ENCODE measurements at places on chromosomes 5 and 9.

- DNase-seq = no peak
These were observed 127.0 kb upstream of the CACNA1B start for GRCh38 chr9:137750566-137750965.

- no peak for DNase-seq
These were observed 74.8 kb upstream of the TGFBR1 start for GRCh38 chr9:99030092-99030511.

DNA sequence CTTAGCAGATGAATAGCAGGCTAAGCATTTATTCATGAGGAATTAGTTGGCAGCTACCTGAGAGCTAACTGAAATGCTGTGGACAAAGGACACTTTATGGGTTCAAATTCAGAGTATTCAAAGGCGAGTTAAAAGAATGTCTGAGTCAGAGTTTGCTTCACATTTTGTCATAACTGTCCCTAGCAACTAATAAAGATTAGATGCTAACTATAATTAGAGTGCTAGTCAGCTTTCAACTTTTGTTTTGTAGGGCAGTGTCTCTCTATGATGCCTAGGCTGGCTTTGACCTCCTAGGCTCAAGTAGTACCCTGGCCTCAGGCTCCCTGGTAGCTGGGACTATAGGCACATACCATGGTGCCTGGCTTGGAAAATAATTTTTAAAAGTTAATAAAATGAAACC is 4.6 kb downstream of the SMC5 start:
- DNase-seq = no peak

- no peak for DNase-seq
These were observed 145.6 kb upstream of the POC5 start for GRCh38 chr5:75862872-75863271.

- no peak for DNase-seq
These were observed 26.9 kb downstream of the FNIP1 start for GRCh38 chr5:131769961-131770360.

DNA sequence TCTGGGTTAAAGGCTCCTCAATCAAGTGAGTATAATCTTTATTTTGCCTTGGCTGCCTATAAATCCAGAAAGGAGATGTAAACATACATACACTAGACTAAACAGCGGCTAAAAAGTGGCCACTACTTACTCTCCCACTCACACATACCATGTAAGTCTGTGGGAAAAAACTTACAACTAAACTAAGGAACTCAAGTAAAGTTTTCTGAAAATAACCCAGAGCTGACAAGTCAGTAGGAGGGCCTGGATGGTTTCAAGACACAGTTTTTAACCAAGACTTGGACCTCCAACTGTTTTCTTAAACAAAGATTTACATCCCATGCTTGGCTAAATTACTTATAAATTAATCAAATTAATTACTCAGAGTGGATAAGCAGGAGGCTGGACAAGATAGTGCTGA is 64.5 kb downstream of the CEP120 start:
- DNase-seq = no peak

- no peak for DNase-seq
These were observed 1.4 kb downstream of the IQGAP2 start for GRCh38 chr5:76404223-76405211.

DNA sequence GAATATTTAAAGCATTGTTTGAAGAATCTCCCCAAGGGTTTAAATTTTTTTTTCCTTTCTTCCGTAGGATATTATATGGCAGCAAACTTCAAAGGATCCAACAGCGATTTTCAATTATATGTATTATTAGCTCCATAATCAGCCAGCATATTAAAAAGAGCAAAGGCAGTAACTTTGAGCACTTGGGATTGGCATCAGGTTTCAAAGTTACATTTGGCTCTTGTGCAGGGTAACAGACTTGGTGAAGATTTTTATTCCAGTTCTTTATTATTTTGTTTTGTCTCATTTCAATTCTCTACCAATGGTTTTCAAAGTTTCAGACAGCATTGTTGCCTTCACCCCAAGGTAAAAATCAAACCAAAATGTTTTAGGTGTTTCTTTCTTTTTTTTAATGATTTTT is 116.7 kb upstream of the ZNF366 start:
- no peak for DNase-seq

DNA sequence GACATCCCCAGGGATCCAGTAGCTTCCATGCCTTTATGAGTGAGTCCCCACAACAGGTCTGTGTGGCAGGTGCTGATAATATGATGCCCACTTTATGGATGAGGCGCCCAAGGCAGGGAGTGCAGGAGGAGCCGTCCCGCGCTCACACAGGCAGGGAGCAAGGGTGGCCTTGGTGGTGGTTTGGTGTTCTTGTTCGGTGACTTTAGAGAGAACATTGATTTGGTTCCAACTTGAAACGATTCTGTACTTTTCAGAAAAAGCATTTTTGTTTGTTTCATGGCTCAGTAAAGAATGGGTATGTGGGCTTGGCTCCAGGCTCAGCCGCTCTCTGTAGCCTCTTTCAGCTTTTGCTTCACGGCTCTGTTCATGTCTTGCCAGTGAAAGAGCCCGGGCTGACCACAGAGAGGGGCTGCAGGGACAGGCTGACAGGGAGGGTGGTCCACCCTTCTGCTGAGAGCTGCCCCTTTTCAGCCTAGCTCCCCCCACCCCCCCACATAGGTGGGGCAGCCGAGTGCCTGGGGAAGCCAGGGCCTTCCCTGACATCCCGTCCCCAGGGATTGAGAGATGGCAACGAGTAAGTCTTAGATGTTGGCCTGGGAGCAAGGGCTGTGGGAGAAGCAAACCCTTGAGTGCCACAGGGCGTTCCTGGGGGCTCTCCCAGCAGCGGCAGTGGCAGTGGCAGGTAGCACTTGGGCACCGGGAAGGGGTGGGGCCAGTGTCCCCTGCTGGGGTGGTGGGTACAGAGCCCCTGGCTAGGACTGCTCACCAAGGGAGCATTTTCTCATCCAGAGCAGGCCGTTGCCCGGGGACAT is 28.0 kb downstream of the NCS1 start:
- DNase-seq = no peak

DNA sequence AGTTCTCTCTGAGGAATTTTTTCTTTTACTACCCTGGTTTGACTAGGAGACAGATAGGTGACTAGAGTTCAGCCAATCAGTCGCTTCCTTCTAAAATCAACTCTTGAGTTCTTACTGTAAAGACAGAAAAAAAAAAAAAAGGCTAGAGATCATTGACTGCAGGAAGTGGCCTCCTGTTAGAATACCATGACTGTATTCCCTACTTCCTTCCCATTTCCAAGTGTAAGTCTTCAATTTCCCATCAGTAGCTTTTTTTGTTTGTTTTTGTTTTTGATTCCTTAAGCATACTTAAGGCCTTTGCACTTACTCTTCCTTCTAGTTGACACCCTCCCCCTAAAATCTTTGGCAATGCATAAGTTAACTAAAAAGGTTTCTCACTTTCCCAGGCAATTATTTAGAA is 154.3 kb downstream of the HMHB1 start:
- no peak for DNase-seq

GRCh38 chr5:55668356-55668755 is 43.8 kb downstream of the SLC38A9 start:
- DNase-seq = no peak

- no peak for DNase-seq
These were observed 168.3 kb downstream of the GABBR2 start for GRCh38 chr9:98540476-98540875.

DNA sequence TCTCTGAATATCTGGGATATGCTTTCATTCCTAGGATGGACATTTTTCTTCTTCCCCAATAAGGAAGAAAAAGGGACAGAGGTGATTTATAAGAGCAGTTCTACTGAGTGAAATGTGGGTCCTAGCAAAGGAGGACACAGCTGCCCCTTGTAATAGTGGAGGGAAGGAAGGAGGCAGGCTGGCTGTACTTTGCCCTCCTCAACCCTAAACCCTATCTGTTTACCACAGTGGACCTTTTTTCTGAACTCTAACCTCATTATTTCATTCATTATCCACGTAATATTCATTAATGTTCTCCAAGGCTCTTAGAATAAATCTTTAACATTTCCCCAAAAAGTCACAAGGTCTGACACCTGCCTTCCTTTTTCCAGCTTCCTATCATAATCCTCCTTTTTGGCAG is 37.8 kb downstream of the GHR start:
- no peak for DNase-seq

DNA sequence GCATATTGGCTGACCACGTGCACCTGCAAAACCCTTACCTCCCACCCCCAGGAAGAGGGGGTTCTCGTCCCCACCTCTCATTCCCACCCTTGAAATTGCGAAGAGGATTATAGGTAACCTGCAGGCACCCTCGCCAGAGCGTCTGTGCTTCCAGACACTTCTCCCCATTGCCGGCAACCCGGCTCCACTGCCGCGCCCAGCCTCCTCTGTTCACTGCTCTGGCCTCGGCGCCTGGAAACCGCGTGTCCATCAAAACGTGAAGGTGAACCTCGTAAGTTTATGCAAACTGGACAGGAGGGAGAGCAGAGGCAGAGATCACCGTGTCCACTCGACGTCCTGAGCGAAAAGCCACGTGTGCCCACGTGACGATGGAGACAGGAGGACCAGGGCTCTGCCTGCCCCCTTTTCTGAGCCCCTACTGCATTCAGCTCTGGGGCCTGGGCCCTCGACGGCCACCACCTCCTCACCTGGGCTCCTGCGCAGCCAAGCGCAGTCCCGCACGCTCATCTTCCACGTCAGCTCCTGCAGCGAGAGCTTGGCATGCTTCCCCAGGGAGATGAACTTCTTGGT is 1.9 kb downstream of the TERT start:
- no peak for DNase-seq

- no peak for DNase-seq
These were observed 18.3 kb downstream of the SNX24 start for GRCh38 chr5:122863721-122864120.

DNA sequence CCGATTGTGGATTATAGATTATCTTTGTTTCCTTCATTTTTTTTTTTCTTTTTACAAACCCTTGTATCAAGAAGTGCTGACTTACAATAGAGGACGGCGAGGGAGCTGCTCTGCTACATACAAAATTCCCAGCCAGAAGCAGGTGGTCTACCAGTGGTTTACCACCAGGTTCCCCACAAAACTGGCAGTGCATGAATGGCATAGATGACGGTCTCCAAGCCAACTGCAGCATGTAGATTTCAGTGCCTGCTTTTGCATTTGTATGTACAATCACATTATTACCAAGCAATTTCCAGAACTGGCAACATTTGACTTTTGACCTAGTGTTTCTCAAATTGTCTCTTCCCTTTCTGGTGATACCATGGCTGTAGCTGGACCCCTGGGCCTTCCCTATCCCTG is 84.0 kb downstream of the ACER2 start:
- no peak for DNase-seq

DNA sequence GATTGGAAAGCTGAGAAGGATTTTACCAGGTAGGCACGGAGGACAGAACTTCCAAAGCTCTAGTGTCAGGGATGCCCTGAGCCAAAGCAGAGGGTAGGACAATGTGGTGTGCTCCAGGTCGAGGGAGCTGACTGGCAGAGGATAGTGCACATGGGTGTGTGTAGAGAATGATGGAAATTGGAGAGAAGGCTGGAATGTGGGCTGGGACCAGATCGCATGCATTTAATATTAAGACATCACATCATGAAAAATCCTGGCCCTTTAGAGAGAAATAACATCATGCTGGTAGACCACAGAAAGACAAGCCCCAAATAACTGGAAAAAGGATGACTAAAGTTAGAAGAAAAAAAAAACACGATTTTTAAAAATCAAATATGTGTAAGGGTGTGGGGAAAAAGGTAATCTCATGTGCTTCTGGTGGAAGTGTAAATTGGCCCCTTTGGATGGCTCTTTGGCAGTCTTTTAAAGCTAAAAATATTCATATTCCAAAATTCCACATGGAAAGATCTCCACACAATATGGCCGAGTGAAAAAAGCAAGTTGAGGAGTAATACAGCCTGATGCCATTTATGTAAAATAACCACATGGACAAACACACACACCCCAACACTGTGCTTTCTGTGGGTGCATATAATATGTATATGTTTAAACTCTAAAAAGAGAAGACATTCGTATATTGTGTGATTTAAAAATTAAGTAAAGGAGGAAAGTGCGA is 67.0 kb upstream of the TGFBR1 start:
- no peak for DNase-seq

DNA sequence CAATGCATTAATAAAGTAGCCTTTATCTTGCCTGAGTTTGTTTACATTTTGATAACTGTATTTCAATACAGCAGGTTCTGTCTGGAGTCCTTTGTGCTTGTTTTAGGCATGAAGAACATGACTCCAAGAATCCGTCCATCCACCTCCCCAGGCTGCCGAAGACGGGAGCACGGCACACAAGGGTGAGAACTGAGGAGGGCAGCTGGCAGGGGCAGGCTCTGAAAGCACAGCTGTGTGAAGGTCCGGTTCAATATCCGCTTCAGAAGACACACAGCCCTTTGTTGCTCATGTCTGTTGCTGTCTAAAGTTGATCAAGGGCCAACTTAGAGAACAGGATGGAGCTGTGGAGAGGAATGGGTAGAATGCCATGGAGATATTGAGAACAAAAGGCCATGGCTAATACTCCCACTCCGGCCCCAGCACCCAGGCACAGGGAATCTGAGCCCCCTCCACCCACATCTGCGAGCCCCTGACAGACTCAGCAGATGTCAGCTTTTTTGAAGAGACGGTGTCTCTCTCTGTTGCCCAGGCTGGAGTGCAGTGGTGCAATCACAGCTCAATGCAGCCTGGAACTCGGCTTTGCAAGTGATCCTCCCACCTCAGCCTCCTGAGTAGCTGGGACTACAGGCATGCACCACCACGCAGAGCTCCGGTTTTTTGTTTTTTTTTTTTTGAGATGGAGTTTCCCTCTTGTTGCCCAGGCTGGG is 58.5 kb upstream of the GNE start:
- no peak for DNase-seq
